CD4-positive, alpha-beta T cell treated with Interleukin-1 beta for 1 hour (primary cell): ENCODE measurements at places on chromosomes 11 and 22.

GRCh38 chr11:116418388-116419041 lies 354.3 kb downstream of the BUD13 start:
- DNase-seq, result no peak

DNA sequence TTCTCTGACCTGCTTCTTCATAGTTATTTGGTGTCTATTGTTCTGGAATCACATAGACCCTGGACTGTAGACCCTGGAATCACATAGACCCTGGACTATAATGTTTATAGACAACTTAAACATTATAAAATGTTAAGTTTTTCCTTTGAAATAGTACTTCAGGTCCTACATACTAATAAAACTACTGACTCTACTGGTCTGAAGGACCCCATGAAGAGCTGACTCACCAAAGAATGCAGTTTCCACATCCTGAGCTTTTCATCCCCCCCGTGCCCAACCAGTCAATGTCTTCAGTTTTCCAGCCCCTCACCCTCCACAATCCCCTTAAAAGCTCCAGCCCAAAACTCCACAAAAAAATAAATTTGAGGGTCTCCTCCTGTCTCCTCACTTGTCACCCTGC lies 6.6 kb upstream of the PLEKHA7 start:
- DNase-seq, result no peak

DNA sequence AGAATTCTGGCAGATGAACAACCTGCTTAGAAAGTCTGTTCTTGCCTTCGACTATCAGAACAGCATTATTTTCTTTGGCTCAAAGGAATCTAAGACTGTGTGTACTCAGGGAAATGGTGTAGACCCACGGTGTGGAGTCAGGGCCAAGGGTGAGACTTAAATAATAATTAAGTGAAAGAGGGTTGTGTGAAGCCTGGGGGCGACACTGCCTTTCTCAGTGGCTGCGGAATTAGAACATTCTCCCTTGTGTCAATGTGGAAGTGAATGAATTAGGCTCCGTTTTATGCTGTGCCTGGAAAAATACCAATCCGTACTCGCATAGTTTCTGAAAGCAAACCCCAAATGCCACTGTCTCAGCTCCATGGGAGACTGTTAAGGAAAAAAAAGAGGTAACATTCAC lies 50.7 kb downstream of the NAV2 start:
- no peak for DNase-seq

- no peak for DNase-seq
Measured at GRCh38 chr22:22953791-22954190, 66.2 kb downstream of the IGLL5 start.

DNA sequence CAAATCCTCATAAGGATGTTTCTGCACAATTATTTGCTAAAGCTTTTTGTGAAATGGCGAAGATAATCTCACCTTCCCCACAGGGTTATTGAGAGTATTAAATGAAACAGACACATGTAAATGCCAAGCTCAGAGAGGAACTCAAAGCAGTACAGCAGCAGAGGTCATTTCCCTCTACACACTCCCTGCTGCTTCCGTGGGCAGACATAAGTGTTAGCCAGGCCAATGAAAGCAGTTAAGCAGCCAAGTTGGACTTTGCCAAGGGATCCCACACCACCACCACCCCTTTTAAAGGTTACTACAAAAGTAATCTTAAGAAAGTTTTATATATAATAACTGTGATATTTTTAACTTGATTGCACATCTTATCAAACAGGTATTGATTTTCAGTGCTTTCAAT lies 4.0 kb upstream of the FAM111A start:
- DNase-seq, result no peak

DNA sequence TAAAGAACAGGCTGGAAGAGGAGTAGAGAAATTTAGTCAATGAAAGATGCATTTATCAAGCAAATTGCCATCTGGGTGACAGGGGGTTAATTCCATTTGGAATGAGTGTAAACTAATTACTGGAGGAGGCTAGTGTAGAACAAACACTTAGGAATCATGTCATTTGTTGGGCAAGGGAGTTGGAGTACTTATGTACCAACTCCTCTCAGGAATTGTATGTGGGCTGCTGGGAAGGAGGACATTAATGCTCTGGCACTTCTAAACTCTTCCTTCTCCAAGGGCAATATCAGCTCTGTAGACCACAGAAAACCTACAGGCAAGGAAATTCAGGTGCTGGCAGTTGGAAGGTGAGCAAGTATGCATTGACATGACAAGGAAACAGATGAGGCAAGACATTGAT lies 141.0 kb downstream of the MSANTD4 start:
- no peak for DNase-seq

- DNase-seq, result no peak
Measured at GRCh38 chr22:43183496-43184277, 3.2 kb downstream of the TTLL12 start.

- DNase-seq, result no peak
Measured at GRCh38 chr11:76805206-76805913, 22.2 kb downstream of the TSKU start.

DNA sequence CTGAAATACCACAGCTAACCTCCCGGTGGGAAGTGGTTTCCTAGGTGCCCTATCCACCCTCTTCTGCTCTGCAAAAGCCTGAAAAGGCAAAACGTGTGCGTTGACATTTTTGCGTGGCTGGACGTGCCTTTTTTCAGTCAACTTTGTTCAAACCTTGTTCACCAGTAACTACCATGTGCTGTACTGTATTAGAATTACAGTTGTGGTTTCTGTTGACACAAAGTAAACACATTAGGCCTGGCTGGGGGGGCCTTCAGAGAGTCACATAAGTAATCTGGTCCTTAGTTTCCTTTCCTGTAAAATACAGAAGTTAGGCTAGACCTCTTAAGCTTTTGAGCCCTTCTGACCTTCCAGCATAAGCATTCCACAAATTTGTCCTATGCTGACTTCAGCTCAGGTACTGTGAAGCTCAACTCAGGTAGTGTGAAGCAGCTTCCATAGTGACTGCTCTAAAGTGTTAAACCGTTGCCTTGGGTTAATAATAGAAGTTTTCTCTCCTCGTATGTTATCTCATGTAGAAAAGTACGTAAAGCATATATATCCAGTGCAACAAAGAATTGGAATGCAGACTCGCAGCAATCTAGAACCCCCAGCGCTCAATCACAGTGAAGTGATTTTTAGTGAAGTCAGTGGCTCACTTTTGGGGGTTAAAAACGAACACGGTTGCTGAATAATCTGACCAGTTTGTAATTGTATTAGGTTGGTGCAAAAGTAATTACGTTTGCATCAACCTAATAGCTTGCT lies 1.8 kb downstream of the EWSR1 start:
- DNase-seq, result no peak

DNA sequence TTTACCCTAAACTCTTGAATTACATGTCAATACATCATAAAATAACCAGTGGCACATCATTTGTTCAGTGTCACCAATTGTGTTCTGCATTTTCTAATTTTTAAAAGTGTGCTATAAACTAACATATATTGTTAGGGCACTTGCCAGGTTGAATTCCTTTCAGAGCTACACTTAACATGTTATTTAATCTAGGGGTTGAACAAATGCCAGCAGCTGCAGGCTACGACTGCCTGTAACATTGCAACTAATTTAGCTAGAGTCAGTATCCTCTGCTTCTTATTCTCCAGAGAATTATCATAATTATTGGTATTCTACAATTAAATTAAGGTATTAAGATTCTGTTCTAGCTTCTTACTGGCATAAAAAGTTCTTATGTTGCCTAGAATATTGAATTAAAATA lies 46.4 kb upstream of the ARHGAP42 start:
- no peak for DNase-seq

GRCh38 chr11:103556171-103556570 lies 446.9 kb downstream of the DYNC2H1 start:
- DNase-seq, result no peak

DNA sequence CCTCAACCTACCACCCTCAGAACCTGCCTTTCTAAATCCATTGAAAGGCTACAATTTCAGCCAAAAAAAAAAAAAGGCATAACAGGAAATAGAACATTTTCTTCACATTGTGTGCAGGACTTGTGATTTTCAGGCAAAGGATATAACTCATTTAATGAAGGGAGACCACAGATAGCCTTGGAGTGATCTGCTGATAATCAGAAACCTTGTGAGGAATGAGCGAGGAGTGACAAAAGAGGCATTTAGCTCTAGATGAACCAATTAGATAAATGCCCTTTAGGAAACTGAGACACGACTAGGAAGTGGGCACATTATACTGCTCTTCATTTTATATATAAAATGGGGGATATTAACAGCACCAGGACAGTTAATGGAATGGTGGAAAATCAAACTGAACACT lies 216.5 kb upstream of the GRIA4 start:
- no peak for DNase-seq

GRCh38 chr22:50060441-50061140 lies 2.5 kb upstream of the TTLL8 start:
- DNase-seq, result no peak

DNA sequence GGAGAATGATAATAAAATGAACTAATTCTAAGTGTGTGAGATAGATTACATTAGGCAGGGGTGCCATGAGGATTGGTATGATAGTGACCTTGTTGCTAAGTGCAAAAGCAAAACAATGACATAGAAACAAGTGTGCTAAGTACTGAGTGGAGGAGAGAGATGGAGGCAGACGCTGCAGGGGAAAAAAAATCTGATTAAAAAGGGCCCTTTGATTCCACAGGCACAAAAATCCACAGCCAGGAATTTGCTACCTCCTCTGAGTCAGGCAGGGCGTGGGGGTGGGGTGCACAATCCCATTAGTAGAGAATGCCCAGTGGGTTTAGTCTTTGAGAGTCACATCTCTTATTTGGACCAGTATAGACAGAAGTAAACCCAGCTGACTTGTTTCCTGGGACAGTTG lies at the start of gene CNTF:
TSS of gene CNTF (plus strand) at position 322 of the 400 bp plus-strand sequence. CDS start 88 bp downstream, outside the sequence.
- DNase-seq, result no peak

GRCh38 chr22:17880020-17880419 lies 105.8 kb upstream of the BID start:
- no peak for DNase-seq

DNA sequence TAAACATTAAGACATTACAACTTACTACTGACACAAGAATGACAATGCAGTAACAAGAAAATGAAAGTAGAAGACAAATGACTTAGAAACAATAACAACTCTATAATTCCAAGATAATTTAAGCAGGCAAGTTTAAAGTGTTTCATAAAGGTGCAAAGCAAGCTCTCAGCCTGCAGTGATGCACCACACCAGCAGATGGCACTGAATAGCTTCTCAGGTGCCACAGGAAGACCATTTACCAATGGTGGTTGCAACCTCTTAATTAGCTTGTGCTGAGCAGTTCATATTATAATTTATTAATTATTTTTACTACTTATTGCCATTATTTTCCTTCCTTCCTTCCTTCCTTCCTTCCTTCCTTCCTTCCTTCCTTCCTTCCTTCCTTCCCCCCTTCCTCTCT lies 60.6 kb downstream of the NXPE2 start:
- DNase-seq, result peak; percentile 44

DNA sequence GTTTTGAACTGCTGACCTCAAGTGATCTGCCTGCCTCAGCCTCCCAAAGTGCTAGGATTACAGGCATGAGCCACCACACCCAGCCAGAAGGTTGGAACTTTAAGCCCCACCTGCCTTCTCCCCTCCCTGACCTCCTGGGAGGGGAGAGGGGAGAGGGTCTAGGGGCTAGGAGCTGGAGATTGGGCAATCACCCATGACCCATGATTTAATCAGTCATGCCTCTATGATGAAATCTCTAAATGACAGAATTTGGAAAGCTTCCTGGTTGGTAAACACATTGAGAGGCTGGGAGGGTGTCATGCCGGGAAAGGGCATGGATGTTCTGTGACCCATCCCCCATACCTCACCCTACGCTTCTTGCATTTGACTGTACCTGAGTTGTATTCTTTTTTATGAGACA lies 17.1 kb upstream of the TFIP11 start:
- no peak for DNase-seq

- no peak for DNase-seq
Measured at GRCh38 chr11:56783448-56784041, 35.0 kb upstream of the OR9G4 start.

DNA sequence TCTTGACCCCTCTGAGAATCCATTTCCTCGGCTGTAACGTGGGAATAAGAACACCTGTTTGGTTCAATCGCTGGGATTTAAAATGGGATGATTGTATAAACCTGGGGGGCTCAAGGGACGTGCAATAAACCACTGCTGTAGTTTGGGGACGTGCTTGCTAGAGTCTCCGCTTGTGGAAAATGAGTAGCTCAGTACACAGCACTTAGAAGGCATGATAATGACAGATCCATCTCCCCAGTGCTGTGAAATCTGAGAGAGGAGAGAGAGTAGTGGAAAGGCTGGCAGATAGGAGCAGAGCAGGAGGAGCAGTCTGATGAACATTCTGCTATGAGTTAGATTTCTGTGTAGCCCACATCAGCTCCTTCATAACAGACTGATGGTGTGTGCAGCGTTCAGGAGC lies 256.5 kb downstream of the MN1 start:
- no peak for DNase-seq

DNA sequence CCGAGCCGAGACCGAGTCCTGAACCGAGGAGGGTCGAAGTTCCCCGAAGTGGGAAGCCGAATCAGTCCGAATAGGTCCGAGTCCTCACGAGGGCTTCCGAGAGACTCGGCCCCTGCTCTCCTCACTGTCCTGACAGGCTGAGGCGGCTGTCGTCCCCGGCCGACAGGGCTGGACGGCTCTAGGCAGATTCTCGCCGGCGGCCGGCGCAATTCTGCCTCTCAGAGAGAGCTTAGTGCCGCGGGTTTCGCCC lies 191 bp upstream of the DEAF1 start:
- DNase-seq, result no peak

- no peak for DNase-seq
Measured at GRCh38 chr11:134642206-134642605, 230.2 kb upstream of the B3GAT1 start.

GRCh38 chr22:44682556-44683168 lies 19.3 kb upstream of the PRR5 start:
- DNase-seq, result no peak

DNA sequence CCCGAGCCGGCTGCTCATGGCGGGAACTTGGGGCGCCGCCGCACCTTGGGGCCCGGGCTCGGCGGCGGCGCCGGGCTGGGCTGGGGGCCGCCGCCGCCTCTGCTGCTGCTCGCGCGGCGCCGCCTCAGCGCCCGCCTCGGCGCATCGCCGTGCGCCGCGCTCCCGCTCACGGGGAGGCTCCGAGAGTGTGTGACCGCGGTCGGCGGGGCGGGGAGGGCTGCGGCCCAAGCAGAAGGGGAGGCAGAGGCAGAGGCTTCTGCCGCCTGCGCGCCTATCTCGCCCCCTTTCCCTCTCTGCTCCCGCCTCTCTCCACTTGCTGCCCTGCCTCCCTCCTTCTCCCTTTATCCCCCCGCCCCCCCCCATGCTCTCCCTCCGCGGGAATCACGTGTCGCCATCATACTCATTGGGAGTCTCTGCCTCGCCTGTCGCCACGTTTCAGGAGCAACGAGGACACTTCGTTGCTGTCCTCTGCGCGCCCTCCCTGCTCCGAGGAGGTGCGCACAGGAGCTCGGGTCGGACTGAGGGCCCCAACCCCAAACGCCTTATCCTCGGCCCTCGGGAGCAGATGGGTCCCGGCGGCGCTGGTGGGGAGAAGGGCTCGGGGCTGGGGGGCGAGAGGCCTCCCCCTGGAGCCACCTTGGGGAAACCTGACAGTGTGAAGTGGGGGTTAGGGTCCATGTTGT lies at the start of gene GUCY1A2:
TSS of gene GUCY1A2 (minus strand) at position 258 of the 683 bp plus-strand sequence. CDS start 421 bp downstream, outside the sequence.
- DNase-seq, result no peak
